Activated CD8-positive, alpha-beta memory T cell treated with anti-CD3 and anti-CD28 coated beads for 4 hours (primary cell): ENCODE measurements at places on chromosomes 6 and 20.

DNA sequence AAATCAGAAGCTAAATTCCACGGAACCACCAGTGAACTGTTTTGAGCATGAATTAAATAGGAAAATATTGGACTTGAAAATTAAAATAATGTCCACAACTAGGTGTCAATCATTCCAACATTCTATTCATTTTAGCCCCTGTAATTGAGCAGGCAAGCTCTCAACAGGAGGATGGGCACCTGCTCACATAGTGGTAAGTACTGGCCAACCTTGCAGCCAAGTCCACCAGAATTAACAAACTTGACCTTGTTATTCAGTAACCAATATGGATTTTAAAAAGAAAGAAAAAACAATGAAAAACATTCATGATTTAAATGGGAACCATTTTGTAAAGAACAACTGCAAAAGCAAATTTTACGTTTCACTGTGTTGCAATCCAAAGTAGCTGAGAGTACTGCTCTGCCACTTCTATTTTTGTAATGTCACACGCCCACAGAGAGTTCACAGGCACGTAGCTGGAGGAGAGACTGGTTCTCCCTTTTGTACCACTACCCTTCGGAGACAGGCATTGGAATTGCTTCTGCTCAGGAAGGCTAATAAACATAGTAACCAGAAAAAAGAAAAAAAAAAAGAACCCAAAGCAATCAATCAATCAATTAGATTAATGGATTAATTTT is 75.2 kb upstream of the F13A1 start:
- no peak for DNase-seq

GRCh38 chr6:166697113-166697512 is 70.1 kb upstream of the RPS6KA2 start:
- DNase-seq: no peak

DNA sequence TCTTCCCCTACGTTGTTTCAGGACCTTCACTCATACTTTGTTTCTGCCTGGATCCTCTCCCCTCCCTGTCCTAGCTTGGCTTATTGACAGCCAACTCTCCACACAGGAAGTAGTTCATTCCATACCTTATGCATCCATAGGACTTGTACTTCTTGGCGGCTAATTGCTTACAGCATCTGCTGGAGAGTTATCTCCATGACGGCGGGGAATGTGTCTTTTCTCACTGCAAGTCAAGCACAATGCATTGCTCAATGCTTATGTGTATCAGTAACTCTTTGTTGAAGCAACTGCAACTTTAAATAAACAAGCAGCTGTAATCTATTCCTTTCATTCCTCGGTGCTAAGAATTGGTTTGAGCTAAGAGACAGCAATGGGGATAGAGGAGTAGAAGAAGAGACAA is 551.3 kb upstream of the EPHA7 start:
- DNase-seq: no peak

DNA sequence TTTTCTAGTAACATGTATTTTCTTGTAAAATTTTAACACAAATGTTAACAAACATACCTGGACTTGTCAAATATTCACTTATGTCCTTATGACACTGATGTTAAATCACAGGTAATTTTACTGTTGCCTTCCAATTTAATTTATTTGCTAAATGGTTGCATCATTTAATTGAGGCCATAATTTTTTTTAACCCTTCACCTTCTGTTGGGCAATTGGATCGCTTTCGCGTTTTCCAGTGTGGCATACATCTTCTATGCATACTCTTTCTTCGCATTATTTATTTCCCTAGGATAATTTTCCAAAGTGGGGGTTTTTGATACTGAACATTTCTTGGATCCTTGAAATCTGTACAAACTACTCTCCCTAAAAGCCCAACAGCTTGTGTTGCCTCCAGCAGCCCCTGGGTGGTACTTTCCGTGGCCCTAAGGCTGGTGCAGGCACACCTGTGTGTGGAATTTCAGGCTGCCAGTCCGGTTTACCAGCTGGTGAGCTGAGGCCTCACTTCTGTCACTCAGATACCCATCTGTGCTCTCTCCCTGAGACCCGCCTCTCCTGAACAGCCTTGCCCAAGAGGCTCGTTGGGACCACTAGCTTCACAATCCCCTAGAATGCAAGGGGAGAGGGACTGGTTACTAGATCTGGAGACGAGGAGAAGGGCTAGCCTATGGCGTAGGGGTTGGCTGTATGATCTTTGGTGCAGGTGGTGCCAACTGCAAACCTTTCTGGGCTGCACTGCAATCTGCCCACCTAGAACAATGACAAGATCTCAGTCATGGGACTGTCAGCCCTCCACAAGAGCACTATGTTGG is 11.2 kb upstream of the C20orf144 start:
- no peak for DNase-seq

GRCh38 chr6:30972816-30973215 is 10.7 kb upstream of the MUC21 start:
- no peak for DNase-seq
